ENCODE measurements at places on chromosomes 4 and X.

GRCh38 chrX:131801066-131801465 lies 222.0 kb upstream of the STK26 start:
- ATAC-seq: no peak

DNA sequence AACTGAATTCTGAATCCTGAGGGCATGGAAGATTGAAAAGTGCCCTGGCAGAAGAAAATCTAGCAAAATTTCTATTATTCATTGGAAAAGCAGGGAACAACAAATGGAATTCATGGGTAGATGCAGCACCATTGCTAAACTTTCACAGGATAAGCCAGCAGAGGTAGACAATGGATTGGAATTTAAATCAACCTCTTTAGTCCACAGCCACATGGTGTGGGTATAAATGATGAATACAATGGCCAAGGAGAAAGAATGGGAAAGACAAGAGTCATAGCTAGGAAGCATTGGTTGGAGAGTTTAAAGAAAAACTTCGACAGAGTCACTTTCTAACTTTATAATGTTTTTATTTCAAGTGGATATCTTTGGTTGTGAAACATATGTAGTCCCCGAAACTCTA lies 332.8 kb upstream of the PUDP start:
- ATAC-seq: no peak

- peak; percentile 52 for ATAC-seq
Observed at GRCh38 chr4:77358315-77358928, 201.4 kb downstream of the CCNG2 start.

GRCh38 chrX:68658530-68658929 lies 11.1 kb downstream of the STARD8 start:
- ATAC-seq: no peak

DNA sequence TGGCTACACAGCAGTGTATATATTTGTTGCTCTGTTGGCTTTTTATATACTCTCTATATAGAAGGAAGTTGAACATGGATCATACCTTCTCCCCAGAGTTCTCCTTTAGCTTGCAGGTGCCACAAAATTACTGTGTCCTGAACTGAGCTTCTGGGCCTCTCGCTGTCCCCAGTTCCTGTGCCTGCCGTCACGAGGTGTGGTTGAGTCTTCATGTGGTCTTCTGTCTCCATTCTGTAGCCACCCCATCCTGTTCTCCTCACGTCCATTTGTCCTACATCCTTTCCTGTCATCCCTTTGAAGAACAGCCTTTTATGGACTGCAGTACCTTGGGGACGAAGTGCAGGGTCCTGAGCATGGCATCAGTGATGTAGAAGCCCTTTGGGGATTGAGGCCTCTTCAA lies 14.5 kb downstream of the TMEM131L start:
- no peak for ATAC-seq

DNA sequence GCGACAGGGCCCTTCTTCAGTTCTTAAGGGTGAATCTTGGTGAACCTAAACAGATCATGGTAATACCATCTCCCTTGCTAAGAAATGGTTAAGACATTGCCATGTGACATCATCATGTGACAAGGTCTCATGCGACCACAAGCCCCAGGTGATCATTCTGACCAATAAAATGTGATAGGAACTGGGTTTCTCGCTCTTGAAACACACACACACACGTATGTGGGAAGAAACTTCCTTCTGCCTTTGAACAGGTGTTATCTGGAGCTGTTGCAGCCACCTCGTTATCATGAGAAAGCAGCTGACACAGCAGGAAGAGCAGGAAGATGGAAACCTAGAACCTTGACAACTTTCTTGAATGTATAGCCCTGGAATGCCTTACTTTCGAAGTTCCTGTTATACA lies 10.2 kb downstream of the SOD3 start:
- no peak for ATAC-seq

DNA sequence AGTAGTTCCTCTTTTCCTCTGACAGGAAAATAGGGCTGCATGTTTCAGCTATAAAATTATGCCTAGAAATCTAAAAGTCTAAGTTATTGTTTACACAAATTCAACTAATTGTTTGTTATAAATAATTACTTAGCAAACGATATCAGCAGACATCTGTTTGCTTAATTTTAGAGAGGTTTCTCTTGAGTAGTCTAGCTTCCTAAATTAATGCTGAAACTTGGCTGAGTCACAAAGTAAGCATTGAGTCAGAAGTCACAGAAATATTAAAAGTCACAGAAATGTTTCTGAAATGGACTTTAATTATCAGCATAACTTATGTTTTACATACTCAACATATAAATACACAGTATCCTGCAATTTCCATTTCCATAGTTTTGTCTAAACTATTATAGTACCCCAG lies 1044.0 kb downstream of the CCSER1 start:
- ATAC-seq: no peak

DNA sequence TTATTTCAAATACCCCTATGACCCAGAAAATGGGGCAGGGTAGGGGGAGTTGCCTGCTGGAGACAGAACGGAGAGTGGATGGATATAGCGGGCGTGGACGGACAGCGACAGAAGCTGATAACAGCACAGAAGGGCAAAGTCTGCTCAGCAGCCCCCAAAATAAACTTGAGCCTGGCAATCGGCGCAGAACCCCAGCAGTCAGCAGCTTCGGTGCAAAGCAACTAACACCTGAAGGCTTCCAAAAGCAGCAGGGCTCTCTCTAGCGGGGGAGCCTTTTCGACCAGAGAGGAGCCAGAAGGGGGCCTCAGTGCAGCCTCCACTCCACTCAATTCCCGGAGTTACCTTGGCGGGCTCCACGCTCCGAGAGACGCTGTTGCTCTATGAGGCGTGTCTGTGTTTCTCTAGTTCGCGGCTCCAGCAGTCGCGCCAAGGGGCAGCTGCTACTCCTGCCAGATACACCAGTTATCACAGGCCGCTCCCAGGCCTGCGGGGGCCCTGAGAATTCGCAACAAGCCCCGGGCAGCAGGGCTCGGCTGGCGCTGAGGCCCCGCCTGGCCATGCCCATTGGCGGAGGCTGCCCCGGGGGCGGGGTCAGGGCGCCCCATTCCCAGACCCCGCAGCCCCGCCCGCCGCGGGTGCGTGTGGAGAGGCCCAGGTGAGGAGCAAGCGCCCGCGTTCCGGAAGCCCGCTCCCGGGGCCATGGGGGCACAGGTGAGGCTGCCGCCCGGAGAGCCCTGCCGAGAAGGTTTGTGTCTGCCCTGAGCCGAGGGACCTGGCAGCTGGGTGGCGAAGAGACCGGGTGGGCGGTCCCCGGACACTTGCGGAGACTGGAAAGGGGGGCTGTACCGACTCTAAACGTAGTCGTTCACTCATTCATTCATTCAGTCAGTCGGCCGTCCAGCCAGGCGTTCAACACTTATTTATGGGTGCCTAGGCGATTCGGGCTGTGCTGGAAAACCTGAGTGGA lies at the start of the genes CNGA1 and NIPAL1:
CNGA1 (minus strand) TSS at position 541 of the 967 bp plus-strand sequence. CDS start 63,992 bp downstream, outside the sequence.
NIPAL1 (plus strand) TSS at position 632 of the 967 bp plus-strand sequence; CDS start at position 700, 68 bp downstream.
- peak; percentile 89 for ATAC-seq

DNA sequence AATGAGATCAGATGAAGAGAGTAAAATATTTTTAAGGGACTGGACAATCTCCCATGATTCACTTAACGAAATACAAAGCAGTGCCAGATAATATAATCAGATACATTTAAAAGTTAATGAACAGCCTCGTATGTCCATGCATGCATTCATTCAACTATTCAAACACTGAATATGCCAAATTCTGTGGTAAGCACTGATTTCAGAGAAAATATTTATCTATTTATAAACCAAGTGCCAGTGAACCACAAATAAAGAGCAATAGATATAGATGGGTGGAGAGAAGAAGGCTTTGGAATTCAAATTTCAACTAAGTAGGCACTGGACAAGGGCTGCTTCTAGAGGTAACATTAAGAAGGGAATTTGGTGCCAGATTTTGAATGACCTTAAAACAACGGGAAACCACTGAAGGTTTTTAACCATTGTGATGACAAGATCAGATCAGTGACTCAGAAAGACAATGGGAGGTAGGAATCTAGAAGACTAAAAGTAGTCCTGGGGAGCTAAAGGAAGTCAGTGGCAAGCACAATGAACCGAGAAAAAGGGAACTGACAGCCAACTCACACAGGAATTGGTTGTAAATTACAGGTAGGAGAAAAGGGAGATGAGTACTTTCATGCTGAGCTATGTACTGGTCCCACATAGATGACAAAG lies 14.2 kb downstream of the ELOVL6 start:
- no peak for ATAC-seq

- ATAC-seq: no peak
Observed at GRCh38 chrX:16368696-16369095, 201.4 kb downstream of the MAGEB17 start.

- no peak for ATAC-seq
Observed at GRCh38 chr4:41189666-41190065, 24.7 kb downstream of the APBB2 start.

All from activated T-helper 17 cell treated with anti-CD3 and anti-CD28 coated beads, Interleukin-2, amount 50 U/mL, for 72 hours (primary cell).